ENCODE measurements at places on chromosomes 3 and 15.

DNA sequence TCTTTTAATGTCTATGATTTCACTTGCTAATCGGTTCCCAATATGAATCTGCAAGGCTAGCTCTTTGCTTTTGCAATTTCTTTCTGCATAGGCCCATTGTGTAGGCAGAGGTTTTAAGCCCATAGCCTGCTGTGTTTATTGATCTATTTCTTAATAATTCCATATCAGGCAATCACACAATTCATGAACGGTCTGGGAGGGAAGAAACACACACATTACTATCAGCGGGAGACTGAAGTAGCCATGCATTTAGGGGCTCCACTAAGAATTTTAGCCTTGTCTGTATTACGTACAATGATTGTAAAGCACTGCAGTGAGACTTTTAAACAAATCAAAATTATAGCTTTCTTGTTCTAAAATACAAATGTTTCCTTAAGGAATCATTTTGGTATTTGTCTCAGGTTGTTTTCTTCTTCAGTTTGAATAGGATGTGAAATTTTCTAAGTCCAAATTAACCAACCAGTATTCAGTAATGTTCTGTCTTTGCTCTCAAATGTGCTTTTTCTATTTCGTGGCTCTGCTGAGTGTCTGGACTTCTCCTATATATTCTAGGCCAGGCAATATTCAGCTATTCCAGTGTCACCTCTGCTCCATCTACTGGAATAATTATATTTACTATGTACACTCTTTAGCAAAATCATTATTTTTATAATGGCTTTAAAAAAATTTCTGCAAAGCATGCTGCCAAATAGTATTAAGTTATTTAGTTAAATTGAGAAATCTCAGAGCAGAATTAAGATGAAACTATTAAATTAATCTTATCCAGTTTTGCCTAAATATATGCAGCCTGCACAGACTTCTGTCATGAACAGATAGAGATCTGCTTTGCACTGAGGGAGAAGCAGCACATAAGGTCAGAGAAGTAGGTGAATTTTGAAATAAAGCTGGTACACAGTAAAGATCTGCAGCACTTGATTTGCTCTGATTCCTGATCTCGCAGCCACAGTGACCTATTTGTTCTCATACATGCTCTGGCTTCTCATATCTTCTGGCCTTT lies 103.0 kb upstream of the NAALADL2 start:
- no peak for DNase-seq

DNA sequence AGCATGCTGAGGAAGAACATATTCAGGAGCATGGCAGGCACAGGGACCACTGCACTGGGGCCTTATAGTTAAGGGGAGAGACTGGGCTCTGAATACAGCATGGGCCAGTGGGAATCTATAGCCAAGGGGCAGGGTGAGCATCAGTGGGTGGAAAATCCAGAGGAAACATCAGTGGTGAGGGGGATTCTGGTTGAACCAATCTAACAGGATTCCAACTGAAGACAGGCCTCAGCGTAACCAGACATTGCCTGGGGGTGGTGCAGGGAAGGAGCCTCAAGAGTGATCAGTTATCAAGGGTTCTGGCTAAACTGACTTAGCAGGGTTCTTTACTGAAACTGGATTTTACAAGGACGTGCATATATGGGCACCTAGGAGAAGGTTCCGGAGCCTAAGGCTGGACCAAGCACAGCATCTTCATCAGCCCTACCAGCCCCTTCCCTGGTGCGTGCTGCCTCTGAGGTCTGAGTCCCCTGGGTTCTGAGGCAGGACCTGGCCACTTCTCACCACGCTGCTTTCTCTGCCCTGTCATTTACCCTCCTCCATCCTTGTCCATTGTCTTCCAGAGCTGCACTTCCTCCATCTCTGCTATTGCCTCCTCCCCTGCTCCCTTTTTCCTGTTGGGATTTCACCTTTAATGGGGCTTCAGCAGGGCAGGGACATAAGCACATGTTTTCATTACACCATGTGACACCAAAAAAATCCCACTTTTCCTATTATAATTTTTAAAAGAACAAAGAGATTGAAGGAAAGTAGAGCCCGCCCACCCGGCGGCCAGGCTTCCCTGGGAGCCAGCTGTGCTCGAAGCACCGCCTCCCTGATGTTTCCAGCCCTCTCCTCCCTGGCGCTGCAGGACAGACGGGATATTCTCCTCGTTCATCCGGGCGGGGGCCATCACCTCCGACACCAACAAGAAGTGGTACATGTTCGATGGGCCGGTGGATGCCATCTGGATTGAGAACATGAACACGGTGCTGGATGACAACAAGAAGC lies 52.1 kb downstream of the DNAH1 start:
- no peak for DNase-seq

DNA sequence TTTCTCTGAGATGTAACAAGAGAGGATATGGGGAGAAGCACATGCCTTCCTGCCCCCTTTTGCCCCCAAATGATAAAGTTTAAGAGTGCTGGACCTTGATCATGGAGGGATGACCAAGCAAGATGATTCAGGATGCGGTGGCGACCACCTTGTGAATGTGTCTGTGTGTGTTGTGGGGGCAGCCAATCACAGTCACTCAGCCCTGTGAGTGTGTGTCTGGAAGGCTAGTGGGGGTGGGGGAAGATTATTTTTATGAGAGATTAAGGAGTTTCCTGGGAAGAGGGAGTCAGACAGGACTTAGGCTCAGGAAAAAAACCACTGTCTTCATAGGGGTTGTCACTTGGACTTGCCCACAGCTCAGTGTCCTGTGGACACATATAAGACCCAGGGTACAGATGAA lies 57.8 kb upstream of the KY start:
- no peak for DNase-seq

DNA sequence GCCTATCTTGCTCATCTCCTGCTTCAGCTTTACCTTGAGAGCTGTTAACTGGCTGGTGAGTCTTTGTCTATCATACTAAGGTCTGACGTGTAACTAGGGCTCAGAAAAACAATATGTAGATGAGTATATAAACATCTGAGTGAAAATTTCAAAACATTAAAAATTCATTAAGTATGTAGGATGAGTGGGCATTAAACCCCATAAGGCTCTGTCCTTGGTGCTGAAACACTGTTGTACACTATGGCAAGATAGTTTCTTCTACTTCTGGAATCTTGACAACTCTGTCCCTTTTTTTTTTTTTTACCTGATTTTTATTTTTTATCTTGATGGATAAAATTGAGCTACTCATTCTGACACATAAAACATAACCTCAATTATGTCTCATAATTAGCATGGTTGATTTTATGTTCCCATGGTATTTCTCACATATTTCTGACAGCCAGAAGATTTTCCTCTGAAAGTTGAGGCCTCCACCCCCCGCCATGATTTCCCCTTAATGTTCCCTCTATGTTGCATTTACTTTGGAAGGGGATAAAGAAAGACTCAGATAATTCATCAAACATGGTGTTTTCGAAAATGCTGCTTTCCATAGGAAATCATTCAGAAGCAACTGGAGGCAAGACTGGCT lies 54.3 kb downstream of the DGKG start:
- peak; percentile 59 for DNase-seq

DNA sequence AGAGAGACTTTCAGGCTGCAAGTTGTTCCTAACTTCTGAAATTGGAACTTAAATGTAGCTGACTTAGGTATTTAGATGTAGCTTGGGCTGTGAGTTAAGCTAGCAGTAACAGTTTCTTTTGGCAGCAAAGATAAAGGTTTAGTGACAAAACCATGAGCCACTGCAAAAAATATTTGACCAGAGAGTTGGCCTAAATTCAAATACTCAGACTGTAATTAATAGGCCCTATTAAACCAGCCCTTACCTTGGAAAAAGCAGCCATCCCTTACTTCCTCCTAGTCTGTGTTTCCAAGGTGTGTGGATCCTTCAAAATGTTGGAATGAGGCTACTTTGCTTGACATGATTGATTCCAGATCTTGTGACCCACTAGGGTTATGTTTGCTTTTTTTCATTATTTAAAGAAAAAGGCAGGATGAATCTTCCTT lies 8.2 kb downstream of the TPM1 start:
- DNase-seq: no peak

- DNase-seq: no peak
Observed at GRCh38 chr3:186969607-186970006, 39.3 kb downstream of the ST6GAL1 start.

- no peak for DNase-seq
Observed at GRCh38 chr3:151476344-151477018, 15.6 kb upstream of the IGSF10 start.

GRCh38 chr15:25740383-25741255 lies 122.5 kb downstream of the ATP10A start:
- no peak for DNase-seq

- no peak for DNase-seq
Observed at GRCh38 chr3:4506559-4507023, 13.4 kb downstream of the ITPR1 start.

- DNase-seq: no peak
Observed at GRCh38 chr3:158165730-158166129, 55.8 kb downstream of the RSRC1 start.
